ENCODE measurements at places on chromosomes 1 and 21.

DNA sequence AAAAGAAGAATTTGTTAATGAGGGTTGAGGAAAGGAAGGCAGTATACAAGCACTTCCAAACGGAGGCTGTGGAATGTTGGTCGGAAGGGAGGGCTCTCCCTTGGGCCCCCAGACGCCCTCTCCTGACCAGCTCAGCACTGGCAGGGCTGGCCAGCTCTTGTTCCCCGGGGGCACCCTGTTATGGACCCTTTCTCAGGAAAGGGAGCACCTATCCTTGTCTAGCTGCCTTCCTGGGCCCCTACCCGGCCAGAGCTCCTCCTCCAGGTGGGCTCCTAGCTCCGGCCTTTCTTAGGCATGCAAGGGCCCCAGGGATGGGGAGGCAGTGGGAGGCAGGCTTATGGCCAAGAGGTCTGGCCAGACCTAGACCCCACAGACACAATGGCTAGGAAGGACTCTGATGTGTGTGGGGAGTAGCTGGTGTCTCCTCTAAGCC is 926 bp downstream of the BLACAT1 start:
- no peak for DNase-seq

DNA sequence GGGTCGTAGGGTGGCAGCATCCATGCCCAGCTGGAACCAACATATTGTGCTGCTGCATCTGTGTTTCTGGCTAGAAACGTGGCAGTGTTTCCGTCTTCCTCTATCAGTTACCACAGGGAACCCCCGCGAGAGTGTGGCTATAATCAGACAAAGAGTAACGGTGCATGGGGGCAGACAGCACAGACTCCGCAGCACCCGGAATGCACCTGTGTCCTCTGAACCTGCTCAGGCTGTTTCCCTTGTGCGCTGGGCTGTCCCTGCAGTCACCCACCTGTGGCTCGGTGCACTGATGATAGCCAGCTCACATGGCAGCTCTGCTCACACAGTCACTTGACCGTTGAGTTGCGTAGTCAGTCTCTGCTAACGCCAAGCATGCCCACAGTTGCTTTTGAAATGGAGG is 11.4 kb upstream of the PCBP3 start:
- DNase-seq: no peak

- no peak for DNase-seq
Observed at GRCh38 chr1:7524341-7525337, 246.5 kb upstream of the VAMP3 start.

- DNase-seq: no peak
Observed at GRCh38 chr1:27994060-27994459, 34.3 kb downstream of the XKR8 start.

- DNase-seq: no peak
Observed at GRCh38 chr1:226659136-226659535, 79.9 kb downstream of the ITPKB start.

DNA sequence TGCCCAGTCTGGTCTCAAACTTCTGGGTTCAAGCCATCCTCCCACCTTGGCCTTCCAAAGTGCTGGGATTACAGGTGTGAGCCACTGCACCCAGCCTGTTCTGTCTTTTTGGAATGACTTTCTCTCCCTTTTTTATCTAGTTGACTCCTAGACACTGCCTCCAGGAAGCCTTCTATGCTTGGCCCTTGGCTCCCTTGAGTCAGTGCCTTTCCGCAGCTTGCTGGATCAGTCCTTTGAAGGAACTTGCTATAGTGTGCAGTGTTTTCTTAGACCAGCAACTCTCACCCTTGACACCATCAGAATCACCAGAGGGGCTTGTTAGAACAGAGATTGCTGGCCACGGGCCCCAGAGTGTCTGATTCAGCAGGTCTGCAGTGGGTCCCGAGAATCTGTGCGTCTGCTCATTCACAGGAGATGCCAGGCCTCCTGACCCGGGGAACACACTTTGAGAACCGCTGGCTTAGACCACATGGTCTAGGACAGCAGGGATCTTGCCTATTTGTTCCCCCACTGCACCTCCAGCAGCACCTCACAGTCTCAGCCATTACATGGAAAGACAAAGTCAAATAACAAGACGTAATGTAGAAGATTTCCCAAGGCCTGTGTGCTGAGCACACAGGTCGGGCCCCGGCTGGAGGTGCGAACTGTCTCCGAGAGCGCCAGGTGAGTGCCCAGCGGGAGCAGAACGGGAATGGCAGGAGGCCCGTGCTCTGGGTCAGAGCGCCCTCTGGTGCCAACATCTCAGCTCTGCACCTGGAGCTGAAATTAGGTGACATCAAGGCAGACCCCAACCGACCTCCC is 27.4 kb upstream of the CTPS1 start:
- DNase-seq: peak; percentile 6

DNA sequence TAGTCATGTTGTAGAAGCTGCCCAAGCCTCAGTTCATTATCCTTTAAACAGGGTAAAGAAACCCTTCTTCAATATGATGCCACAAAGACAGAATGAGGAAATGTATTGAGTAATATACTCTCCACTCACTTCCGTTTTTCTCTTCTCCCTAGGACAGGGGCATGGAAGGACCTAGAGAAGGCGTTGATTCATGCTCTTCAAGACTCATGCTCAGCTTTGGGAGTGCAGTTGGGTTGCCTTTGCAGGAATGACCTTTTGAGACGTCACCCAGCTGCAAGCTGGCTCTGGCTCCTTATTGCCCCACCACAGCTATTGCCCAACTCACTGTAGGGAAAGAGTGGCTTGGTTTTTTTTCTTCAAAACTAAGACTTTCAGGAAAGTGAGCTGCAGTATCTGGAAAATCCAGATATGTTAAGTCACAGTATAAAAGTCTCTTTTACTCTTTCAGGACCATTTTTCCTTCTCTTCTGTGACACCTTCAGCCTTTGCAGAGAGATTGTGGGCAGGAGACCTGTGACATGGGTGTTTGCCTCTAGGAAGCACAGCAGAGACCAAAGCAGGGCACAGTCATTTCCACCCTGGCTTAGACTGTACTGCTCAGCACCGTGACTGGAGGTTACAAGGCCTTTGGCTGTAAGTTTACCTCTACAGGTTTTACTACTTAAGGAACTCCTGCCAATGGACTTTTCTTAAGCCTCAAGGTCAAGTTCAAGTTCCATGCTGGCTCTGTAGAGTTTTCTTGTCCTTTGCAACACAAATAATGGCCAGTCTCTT is 39.5 kb downstream of the XCL2 start:
- no peak for DNase-seq

GRCh38 chr1:29711582-29712283 is 475.4 kb downstream of the PTPRU start:
- DNase-seq: no peak

GRCh38 chr1:1562556-1563195 is 12.0 kb downstream of the SSU72 start:
- no peak for DNase-seq

- DNase-seq: no peak
Observed at GRCh38 chr1:19775317-19775716, 24.4 kb downstream of the TMCO4 start.

DNA sequence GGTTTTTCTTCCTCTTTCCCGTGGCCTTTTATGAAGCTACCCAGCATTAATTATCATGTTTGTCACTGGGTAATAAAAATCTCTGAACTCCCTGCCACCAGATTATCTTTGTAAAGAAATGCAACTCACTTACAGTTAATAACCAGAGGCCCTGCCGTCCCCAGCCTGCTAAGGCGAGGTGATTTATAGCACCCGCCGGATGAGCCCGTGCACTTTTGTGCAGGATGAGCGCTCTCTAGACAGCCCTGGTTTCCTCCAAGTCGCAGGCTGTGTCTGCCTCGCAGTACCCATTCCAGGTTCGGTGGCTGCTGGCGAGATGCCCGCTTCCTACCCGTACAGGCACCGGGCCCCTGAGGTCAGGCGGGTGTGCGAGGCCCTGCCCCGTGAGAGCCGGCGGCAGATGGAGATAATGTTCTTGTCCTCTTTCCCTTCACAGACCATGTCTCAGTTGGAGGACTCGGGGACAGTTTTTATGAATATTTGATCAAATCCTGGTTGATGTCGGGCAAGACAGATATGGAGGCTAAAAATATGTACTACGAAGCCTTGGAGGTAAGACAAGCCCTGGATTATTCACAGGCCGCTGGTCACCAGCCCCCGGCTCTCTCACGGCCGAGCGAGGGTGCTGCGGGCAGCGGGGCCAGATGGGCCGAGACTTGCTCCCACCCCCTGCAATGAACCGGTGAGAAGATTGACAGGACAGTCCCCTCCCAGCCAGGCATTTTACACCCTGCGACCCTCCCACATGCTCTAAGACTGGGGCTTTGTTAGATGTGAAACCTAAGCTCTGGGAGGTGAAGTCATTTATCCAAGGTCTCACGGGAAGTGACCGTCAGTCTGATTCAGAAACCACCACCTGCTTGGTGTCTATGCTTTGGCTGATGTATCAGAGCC is 28.5 kb upstream of the SELENON start:
- DNase-seq: no peak

- no peak for DNase-seq
Observed at GRCh38 chr1:6854166-6854565, 68.9 kb downstream of the CAMTA1 start.

DNA sequence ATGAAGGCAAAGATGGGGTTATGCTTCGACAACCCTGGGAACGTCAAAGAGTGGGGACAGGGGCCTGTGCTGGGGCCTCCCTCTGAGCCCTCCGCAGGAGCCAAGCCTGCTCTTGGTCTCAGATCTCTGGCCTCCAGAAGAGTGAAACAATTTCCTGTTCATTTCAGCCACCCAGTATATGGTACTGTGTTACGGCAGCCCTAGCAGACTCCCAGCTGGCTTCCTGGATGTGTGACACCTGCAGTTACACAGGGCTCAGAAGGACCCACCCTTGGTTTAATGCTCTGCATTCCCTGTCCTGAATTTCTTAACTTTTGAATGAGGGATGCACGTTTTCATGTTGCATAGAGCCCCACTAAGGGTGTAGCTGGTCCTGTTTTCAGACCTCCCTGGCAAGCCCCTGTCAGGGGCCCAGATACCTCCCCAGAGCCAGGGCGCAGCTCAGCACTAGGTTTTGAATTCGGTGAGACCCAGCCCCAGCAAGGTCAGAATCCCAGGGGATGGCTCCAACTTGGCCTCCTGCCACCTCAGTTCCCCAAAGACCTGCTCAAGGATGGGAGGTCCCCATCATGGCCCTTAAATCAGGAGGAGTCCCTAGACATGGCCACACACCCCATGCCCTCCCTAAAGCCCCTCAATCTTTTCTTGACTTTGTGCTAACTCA is 79.0 kb upstream of the IFFO2 start:
- DNase-seq: no peak

GRCh38 chr21:38505654-38506523 is 7.6 kb upstream of the ERG start:
- no peak for DNase-seq

DNA sequence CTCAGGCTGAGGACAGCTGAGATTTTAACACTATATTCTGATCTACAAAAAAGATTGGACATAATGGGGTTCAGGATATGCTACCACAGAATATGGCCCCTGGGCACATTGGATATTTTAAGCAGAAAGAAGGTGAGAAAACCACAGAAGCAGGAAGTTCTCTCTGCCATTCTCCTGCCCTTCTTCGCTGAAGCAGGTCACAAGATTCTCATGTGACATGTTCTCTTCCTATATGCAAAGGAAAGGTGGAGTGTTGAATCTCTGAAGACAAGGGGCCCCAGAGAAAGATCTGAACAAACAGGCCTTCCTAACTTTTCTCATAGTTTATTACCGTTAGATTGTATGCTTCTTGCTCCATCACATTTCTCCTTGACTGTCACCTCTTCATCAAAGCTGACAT is 285.7 kb downstream of the S1PR1 start:
- no peak for DNase-seq

- no peak for DNase-seq
Observed at GRCh38 chr1:2865571-2866421, 64.3 kb upstream of the TTC34 start.

DNA sequence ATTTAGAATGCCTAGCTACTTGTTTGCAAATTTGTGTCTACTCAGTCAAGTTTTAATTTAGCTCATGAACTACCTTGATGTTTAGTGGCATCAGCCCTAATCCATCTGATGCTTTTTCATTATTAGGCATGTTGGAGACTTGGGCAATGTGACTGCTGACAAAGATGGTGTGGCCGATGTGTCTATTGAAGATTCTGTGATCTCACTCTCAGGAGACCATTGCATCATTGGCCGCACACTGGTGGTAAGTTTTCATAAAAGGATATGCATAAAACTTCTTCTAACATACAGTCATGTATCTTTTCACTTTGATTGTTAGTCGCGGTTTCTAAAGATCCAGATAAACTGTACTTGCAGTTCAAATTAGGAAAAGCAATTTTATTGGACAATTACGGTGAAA is 7.6 kb downstream of the SOD1 start:
- no peak for DNase-seq

DNA sequence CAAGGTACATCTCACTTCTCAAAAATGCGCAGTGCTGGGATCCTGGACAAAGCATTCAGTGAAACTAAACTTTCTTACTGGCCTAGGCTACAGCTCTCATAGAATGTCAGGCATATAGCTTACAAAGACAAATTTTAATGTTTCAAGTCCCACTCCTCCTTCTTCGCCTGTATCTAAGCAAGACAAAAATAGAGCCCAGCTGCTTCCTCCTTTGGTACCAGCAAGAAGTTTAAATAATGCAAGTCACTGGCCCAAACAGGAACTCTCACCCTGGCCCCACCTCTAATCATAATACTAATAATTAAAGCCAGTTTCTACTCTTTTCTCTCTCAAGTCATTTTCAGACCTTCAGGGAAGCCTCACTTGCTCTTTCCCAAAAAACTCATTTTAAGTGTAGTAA is 1267.9 kb downstream of the MRPL39 start:
- no peak for DNase-seq

DNA sequence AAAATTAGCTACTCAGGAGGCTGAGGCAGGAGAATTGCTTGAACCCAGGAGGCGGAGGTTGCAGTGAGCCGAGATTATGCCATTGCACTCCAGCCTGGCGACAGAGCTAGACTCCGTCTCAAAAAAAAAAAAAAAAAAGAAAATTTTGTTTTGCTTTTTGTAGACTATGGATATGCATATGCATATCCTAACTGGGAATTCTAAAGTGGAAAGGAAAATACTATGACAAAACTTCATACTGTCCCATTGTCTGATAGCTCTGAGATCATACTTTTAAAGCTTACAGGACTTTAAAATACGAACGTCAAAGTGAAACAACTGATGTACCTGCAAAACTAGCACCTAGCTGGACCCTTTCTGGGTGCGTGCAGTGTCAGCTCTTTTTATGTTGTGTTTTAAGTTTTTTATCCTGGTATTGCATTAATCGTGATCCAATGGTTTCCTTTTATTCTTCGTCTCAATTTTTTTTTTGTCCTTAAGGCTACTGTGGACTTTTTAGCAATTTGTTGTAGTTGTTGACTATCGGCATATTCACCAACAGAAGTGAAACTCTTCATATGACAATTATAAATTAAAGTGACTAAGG is 19.2 kb downstream of the SPRTN start:
- no peak for DNase-seq

Measured in stimulated activated CD8-positive, alpha-beta memory T cell treated with anti-CD3 and anti-CD28 coated beads, Interleukin-2, amount 100 ng/mL, for 1 hour (primary cell).